Esophagus mucosa (tissue), 1 donor: ENCODE measurements at places on chromosomes 16 and 17. TPM values are rescaled to one million over a fixed set of nuclear protein-coding genes. Genes with fewer than 3 reads are reported as not detected.
A peak's percentile ranks its signal among the peaks of the same experiment; 100 is the strongest.

The VTN gene
- total RNA-seq, result 0.60 TPM

The KRTAP9-6 gene
- total RNA-seq, result not detected

The GAST gene
- not detected for total RNA-seq

The TBC1D26 gene
- not detected for total RNA-seq

The ABCC11 gene
- 0.40 TPM for total RNA-seq

- ATAC-seq, result no peak
Observed at GRCh38 chr16:65622151-65622550, 500.3 kb upstream of the CDH11 start.

- ATAC-seq, result no peak
Observed at GRCh38 chr16:72865835-72866234, 182.1 kb downstream of the ZFHX3 start.

GRCh38 chr17:28326114-28326513 is 7.1 kb downstream of the TMEM97 start:
- peak; percentile 61 for ATAC-seq

GRCh38 chr17:49830605-49831004 is 17.3 kb downstream of the TAC4 start:
- no peak for ATAC-seq

DNA sequence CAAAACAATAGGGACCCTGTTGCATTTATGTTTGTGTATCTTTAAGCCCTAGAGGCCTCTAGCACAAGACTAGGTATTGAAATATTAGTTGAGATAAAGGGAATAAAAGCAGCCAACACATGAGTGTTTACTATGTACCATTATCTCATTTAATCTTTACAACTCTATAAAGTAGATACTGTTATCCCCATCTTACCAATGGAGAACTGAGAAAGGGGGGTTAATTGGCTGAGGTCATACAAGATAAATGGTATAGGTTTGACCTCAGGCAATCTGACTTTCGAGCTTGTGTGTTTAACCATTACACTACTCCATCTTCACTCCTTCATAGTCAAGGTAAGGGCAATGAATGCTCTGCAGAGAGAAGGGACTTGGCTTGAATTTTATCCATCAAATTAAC is 26.3 kb upstream of the STAC2 start:
- no peak for ATAC-seq

DNA sequence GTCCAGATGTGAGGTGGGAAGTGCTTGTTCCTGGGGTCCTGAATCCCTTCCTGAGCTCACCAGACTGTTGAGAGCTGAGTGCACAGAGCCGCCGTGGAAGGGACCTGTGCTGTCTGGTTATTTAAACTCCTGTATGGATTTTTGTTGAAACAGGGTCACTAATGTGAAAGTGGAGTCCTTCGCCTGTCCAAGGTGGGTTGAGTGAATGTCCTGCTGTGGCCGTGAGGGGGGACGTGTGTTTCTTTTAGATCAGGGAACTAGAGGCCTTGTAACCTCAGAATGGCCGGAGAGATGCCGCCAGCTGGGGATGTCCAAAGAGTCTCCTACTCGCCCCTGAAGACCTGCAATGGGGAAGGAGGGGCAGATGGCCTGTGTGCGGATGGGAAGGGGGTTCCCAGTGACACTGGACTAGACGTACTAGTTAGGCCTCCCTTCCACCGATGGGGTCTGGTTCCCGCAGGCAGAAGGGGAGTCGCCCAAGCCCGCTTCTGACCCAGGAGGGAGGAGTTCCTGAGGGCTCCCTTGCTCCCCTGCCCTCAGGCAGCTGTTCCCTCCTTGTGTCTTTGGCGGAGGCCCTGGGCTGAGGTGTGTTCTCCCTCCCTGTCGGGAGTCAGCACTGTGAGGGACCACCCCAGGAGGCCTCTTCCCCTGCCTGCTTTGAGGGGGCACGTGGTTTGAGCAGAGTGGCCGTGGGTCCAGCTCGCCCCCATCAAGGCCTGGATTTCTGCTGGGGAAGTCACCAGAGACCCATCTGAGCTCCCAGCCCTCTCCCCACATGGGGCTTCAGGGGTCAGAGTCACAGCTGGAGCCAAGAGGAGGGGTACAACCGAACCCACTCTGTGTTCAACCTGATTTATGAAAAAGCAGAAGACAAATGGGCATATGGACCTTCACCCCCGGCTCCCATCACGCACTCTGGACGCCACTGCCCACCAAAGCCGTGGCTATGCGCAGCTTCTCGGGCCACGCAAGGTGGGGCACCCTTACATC is 30.9 kb downstream of the OR1D5 start:
- no peak for ATAC-seq

GRCh38 chr17:77404812-77405581 is 264.2 kb downstream of the SEC14L1 start:
- peak; percentile 43 for ATAC-seq

- no peak for ATAC-seq
Observed at GRCh38 chr17:48633266-48633677, 7.1 kb upstream of the HOXB9 start.

DNA sequence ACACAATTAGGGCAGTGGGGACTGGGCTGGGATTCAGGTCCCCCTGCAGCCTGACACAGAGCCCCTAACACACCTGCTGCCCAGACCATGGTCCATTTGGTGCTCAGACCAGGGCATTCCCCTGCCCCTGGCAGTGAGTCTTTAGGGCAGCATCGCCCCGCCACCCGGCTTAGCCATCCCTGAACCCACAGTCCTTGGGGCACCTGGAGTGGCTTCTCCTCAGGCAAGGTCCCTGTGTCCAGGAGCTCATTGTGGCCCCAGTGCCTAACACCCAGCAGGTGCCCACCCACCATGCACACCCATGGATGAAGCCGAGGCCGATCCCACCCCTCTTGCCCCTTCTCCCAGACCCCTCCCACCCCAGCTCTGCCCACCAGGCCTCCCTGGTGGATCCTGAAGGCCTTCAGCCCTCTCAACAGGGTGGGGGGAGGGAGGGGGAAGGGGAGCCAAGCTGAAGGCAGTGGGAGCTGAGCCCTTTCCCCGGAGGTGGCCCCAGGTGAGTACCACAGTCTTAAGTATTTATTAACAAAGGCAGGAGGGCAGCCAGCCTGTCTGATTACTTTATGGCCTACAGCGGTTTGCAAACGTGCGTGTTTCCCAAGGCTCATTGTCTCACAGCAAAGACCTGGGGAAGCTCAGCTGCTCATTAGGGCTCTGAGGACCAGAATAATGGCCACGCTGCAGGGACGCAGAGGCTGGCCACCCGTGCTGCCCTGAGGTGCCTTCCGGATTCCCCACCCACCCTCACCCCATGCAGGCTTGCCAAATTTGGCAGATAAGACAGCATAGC is 38.5 kb downstream of the RBFOX3 start:
- ATAC-seq, result no peak

GRCh38 chr16:17397499-17397891 is 73.3 kb downstream of the XYLT1 start:
- no peak for ATAC-seq

- ATAC-seq, result no peak
Observed at GRCh38 chr16:26118575-26118974, 426.8 kb downstream of the HS3ST4 start.

- peak; percentile 80 for ATAC-seq
Observed at GRCh38 chr17:7023576-7024401, 939 bp downstream of the BCL6B start.

DNA sequence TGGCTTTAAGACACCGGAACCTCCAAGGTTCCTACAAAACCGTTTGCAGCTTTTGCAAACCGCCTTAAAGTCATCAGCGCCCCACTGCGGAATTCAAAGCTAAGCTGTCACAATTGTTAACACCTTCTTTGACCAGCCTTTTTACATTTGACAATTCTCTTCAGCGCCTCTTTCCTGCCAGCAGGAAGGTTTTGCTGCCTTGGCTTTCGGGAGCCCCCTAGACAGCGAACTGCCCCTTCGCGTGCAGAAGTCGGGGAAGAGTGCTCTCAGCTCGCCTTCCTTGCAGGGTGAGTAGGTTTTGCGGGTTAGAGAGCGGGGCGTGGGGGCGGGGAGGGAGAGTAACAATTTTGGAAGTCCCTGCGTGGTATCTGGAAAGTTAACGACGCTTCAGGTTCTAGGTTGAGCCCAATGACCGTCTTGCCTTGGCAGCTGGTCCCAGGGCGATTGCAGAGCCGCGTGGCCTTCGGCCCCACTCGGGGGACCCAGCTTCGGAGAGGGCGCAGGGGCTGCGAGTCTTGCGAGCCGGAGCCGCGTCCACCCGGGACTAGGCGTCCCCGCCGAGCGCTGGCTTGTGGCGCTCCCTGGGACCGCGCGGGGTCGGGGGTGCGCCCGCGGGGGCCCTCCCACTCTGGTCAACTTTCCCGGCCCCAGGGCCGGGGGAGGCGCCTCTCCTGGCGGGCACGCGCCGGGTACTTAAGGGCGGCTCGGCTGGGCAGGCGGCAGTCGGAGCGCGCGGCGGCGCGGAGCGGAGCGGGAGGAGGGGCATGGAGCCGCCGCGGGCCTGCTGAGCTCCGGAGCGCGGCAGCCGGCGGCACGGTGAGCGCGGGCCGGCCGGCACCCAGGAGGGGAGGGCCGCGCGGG is at the start of gene HAS3:
Gene HAS3 (plus strand): TSS at position 153 of the 861 bp plus-strand sequence. CDS start 3,743 bp downstream, outside the sequence.
- ATAC-seq, result peak; percentile 59
